Posterior cingulate gyrus (tissue), 11 donors: ENCODE measurements at places on chromosomes 16 and 17.
A peak's percentile ranks its signal among the peaks of the same experiment; 100 is the strongest.

- no peak for DNase-seq
Measured at GRCh38 chr17:71970312-71970711, 150.5 kb upstream of the SOX9 start.

- DNase-seq = no peak
Measured at GRCh38 chr17:31748881-31749280, 110.2 kb downstream of the COPRS start.

DNA sequence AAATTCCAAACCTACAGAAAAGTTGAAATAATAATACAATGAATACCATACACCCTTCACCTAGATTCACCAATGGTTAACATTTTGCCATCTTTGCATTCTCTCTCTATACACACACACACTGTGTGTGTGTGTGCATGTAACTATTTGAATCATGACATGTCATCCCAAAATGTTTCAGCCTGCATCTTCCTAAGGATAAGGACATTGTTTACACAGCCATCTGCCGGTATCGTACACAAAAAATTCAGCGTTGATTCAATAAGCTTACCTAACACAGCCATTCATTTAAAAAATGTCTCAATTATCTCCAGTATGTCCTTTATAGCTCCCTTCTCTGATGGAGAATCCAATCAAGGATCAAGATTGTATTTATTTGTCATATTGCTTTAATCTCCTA, 3.9 kb downstream of the MXRA7 start:
- DNase-seq = no peak

DNA sequence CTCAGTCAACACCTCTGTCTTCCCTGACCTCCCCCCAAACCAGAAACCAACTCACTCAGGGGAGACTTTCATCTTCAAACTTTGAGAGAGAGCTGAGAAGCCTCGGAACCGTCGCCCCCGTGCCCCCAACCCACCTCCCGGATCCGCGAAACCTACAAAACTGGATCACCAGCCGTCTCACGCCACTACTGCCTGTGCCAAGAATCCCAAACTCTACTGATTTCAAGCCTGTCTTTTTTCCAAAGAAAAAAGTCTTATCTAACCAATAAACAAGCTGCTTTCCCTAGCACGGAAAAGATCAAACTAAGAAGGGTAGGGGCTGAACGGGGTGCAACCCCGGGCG, 2.0 kb downstream of the AXIN2 start:
- no peak for DNase-seq

DNA sequence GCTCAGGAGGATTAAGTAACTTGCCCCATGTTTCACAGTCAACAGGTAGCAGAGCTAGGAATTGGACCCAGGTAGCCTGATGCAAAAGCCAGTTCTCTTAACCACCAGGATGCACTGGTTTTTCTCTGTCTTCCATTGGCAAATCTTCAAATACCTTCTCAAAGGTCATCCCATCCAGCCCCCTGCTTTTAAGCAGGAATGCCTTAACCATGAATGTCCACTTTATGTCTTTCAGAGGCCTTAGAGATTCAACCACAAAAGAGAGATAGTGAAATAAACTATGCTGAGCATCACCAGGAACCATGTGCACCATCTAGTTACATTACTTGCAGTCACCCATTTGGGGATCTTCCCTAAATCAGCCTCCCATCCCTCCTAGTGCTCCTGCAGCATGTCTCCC, 94.3 kb downstream of the C17orf67 start:
- no peak for DNase-seq

DNA sequence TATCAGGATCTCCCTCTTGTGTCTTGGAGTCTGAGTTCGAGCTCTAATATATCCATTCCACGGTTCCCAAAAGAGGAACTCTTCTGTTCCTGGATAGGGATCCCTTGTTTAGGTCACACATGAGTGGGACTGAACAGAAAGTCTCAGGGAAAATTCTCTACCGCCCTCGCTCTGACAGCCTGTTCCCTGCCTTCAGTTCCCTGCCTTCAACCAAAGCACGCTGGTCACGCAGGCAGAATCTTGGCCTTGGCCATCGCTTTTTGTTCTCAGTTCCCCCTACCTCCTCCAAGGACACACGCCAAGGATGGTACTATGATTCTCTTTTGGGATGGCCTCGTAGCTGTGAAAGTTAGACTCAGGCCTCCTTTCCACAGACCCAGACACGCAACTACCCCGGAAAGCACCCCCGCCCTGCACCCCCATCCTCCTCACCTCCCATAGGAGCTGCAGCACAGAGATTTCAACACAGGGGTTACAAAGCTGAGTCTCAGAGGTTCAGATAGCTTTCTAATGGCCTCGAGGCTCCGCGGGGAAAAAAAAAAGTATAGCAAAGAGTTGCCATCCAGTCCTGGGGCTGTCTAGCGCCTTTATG, 1.5 kb upstream of the SHISA6 start:
- no peak for DNase-seq

- DNase-seq = no peak
Measured at GRCh38 chr17:30832438-30833124, 815 bp downstream of the ATAD5 start.

GRCh38 chr17:59899099-59899498, 6.2 kb downstream of the RPS6KB1 start:
- no peak for DNase-seq

DNA sequence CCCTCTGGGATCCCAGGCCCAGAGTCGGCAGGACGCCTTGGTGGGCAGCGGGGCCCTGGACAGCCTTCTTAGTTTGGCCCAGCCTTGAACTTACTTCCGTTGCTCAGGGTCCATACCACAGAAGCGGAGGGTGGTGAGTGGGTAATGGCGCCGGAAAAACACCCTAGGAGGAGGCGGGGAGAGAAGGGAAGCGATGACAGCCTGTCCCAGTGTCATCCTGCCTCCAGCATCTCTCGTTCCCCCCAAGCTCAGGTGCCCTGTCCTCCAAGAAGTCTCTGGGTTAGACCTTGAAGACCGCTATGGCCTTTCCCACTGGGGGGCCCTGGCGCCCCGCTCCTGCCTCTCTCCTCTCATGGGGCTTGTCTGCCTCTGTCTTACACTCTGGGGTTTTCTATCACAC, 22.9 kb downstream of the TNS4 start:
- no peak for DNase-seq

DNA sequence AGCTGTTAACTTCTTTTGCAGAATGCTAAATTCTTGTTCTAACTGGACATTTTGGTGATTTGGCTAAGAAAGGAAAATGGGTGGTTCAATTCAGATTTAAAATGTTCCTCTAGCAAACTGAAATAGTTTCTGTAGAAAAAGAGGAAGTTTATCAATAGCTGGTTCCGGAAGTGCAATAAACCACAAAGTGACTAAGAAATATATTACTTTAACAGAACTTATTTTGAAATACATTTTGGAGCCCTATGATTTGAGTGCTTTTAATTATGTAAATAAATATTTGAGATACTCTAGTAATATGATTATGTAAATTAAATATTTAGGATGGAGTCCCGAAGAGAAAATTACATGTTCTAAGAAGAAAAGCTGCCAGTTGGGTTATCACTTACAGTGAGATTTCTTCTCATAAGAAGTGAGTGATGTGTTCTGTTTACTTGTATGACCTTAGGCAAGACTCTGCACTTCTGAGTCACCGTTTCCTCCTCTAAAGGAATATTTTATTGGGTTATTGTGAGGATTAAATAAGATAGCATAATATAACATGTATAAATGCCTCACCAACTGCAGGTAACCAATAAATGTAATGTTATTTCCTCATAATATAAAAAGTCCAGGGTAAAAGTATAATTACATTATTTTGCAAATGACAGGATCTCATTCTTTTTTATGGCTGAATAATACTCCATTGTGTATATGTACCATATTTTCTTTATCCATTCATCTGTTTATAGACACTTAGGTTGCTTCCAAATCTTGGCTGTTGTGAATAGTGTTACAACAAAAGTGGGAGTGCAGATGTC, at the start of gene EVI2B:
Gene EVI2B, minus strand, starts transcription at position 73 of the 800 bp plus-strand sequence. CDS start 8,445 bp downstream, outside the sequence.
- no peak for DNase-seq

DNA sequence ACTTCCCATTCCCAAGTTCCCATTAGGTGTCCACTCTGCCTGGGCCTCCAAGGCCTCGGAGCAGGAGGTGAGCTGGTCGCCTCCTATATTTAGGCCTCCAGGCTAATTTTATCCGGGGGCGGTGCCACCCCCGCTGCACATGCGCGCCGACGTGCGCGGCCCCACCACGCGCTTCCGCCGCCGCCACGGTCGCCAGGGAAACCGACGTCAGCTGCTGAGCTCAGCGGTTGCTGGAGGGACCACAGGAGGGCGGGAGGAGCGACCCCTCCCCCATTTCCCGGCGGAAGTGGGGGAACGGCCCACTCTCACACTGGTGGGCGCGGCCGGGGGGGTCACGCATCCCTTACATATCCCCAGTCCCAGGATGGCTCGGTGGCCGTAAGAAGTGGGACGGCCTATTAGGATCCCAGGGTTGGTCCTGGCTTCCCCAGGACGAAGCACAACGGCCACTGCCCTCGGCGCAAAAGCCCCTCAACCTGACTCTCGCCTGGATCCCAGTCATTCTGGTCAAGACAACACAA, 1.0 kb downstream of the PER1 start:
- peak; percentile 75 for DNase-seq

DNA sequence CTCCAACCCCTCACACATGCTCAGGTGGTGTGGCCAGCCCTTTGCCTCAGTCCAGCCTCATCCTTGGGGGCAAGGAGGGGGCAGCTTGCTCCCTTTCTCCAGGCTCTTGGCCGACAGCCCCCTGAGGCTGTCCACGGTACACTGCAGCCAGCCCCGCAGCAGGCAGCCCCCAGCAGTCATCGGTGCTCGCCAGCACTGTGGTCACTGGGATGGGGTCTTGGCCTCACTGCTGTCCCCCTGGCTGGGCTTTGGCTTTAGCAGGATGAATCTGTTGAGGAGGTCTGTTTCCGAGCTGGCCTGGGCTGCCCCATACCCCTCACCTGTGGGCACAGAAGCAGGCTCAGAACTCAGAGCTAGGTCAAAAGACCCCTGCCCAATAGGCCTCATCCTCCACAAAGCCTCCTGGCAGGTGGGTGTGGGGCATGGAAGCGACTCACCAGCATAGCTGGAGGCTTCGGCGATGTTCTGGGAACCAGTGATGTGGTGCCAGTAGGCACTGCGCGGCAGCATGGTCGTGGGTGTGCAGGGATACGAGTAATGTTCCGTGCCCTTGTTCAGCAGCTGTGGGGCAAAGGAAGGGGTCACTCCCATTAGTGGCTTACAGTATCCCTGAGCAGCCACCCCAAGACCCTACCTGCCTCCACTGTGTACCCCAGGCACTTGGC, 10.8 kb downstream of the POLR2C start:
- peak; percentile 93 for DNase-seq

GRCh38 chr16:10564591-10564990, 15.8 kb downstream of the EMP2 start:
- DNase-seq = no peak

DNA sequence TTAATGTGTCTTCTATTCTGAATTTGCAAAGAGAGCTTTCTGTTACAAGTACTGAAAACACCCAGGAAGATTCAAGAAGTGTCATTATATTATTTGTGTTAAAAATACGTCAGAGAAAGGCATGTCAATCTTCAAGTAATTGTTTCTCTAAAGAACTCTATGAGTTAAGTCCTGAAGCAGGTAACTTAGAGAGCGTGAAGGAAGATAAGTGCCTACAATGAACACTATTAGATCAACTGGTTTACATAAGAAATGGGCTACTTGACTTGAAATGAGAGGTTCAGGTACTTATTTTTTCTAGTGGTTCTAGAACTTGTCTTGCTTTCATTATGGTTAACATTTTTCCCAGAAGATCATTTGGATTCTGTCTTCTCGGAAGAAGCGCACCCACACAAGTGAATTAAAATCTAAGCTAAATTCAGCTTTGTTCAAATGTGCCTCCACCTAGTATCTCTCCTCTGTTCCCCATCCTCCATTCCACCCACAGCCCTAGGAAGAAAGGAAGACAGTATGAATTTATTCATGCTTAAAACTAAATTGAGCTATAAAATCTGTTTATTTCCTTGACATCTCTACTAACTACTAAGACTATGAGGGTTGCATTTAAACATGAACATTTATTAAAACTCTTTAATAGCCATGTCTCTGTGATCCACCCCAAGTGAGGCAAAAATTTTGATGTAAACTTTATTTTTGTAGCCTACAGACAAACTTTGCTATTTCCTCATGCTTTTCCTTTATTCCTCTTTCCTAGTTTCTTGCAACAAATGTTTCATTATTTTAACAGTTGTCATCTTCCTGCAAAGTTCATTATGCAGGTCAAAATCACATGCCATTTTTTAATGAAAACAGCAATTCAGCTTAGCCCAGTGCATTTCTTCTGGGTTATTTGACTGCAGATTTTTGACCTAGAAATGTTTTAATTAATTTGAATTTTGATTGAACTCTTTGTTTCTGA, 206.8 kb downstream of the KCNJ2 start:
- no peak for DNase-seq

GRCh38 chr17:7846765-7847661, 7.9 kb upstream of the TMEM88 start:
- no peak for DNase-seq

DNA sequence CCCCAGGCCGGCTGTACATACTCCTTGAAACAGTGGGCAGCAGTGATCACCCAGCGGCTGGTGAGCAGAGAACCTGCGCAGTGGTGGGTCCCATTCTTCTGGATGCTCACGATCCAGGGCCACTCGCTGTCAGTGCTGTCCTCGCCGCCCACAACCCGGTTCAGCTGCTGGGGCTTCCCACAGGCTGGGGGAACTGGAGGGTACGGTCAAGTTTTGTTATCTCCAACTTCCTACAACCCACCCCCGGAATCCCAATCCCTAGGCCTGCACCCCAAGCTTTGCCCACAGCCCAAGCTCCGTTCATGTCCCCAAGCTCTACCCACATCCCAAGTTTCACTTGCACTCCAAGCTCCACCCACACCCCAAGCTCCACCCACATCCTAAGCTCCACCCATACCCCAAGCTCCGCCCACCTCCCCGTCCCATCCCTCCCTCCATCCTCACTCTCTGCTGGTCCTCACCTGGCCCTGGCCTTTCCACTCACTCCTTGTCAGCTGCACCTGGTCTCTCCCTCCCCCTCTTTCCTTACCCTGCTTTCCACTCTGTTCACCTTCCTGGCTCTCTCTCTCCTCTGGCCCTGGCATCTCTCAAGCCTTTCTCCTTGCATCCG, 1.8 kb downstream of the PRSS22 start:
- no peak for DNase-seq

DNA sequence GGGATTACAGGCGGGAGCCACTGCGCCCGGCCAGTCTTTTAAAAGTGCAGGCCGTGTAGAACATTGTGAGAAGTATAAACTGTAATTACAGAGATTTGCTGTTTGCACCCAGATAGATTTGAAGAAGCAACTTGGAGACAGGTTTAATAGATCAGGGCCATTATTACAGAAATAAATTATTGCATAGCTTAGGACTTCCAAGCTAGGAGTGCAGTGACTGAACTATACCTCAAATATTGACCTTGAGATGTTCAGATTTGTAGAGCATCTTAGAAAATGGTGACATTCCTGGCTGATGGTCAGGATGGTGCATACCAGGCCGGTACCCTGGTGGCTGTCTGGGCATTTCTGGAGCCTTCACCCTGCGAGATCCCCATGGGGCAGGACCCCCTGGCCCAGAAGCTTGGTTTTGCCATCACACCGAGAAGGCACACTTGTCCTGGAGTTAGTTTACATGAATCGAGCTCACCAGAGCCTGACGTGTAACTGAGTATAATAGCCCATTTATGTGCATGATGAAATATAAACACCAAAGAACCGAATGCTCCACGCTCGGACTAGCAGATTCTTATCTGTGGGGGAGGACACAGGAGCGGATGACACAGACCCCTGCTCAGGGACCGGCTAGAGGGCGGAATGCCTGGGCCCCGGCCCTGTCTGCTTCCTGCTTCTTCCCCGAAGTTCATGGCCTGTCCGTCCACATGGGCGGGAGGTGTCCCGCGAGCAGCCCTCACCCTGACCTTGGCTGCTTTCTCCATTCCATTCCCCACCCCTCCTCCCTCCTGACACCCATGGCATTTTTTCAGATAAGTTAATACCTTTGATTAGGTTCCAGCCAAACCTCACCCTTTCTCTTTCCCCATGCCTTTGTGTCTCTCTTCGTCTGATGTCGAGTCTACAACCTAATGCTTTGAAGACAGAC, 32.1 kb downstream of the CCDC40 start:
- peak; percentile 77 for DNase-seq
